Right forelimb (tissue), 1 donor: ENCODE measurements at places on chromosomes 13 and 19.

- no peak for DNase-seq
These were observed 130.8 kb downstream of the KL start for GRCh38 chr13:33146843-33147611.

DNA sequence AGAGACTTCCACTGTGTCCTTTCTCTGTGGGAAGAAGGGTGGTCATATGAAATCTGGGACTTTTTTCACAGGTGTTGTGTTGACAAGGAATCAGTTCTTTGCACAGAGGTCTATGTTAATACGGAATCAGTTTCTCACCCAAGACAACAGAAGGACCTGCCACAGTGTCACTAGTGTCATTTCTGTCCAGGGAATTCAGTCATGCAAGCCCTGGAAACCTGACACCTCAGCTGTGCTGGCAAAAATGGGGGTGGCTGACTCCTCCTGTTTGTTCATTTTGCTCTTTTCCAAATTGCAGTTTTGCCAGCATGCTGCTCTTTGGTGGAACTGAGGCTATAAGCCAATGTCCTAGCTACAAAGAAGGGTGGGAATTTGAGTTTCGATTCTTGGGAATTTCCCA lies 49.8 kb upstream of the ESD start:
- DNase-seq = no peak

DNA sequence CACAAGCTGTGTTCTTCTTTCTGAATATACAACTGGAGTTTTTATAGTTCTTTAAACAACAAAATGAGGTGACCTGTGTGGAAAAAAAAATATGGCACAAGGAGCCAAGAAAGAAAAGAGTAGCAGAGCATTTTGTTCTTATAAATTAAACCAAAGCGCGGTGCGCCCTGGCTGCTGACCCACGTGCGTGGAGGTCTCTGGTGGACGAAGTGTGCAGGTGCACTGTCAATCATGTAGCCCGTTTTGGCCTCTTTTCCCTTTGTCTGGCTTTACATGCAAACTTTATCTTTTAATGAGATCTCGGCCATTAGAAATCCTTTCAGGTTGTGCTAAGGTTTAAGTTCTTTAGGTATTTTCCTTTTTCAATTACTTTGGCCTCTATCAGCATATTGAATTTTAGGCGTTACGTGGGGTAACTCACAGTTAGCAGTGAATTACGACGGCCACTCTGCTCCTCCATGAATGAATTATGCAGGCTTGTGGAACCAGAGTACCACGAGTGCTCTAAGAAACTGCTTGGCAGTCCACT lies 443.9 kb upstream of the SLC10A2 start:
- DNase-seq = no peak

- no peak for DNase-seq
These were observed 4.5 kb upstream of the TIMM44 start for GRCh38 chr19:7947939-7948338.

DNA sequence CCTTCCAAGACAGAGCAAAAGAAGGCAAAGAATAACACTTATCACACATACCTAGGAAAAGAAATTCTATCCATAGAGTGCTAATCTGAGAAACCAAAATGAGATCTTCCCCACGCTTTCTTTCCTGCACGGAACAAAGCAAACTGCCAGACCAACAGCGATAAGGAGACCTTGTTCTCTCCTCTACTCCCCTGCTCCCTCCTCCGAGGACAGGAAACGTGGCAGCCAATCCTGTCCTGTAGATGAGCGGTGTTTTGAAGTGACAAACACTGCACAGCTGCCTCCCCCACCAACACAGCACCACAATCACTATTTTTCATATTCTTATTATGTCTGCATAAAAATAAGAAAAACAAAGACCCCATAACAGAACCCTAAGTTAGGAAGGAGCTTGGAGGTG lies 113.9 kb upstream of the IRS2 start:
- no peak for DNase-seq

DNA sequence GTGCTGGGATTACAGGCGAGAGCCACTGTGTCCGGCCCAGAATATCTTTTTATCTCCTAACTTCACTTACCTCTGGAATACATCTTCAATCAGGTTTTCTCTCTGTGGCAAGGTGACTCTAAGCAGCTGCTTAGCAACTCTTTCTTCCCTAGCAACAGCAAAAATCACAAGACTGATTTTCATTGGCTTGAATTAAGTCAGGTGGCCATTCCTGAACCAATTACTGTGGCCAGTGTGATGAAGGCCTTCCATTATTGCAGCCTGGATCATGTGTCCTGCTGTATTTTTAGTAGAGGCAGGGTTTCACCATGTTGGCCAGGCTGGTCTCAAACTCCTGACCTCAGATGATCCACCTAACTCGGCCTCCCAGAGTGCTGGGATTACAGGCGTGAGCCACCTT lies 9.0 kb upstream of the LTBP4 start:
- no peak for DNase-seq

DNA sequence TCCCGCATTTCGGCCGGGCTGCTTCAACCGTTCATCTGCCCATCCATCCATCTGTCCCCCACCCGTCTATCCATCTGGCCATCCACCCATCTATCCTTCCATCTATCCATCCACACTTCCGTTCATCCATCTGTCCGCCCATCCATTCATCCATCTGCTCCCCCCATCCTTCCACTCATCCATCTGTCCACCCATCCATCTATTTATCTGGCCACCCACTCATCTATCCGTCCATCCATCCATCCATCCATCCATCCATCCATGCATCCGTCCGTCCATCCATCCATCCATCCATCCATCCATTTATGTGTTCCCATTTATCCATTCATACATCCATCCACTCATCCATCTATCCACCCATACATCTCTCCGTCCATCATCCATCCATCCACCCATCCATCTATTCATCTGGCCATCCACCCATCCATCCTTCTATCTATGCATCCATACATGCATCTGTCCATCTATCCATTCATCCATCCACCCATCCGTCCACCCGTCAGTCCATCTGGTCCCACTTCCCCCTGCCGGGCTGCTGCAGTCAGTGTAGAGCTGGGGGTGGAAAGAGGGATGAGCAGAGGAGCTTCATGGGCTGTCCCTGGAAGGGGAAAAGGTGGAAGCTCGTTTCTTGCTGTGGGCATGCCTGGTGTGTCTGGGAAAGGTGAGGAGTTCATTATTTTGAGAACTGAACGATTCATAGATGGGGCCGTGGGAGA lies 722 bp downstream of the HSD11B1L start:
- DNase-seq = no peak

- DNase-seq = no peak
These were observed 3.6 kb upstream of the NFILZ start for GRCh38 chr19:8626842-8627241.

DNA sequence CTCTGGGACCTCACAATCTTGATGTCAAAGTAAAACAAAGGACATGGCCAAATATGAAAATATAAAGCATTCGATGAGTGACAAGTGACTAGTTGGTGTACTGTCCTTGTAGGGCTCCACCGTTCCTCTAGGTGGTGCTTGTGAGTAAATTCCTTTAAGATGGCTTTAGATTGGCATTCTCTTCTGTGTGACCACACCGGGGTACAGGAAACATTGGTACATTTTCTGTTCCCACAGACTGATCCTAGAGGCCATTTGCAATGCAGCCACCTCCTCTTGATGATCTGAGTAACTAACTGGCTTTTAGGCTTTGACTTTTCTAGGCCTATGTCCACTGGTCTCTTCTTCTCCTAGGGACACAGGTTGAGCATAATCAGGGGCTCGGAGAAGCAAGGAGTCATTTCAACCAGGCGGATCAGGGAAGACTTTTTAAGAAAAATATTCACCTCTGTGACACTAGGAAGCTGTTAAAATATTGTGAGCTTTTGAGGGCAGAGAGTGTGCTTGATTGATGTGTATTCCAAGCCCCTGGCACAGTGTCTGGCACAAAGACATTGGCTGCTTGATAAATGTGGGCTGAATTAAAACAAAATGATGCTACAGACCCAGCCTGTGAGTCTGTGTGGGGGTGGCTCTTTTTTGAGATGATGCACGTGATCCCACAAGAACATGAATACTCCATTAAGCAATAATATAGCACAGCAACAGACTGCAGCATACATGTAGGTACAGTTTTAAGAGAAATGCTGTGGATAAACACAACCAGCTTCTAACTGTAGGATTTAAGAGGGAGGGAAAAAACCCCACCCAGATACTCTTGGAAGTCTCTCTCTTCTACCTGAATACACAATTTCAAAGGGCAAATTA lies 21.0 kb downstream of the EPSTI1 start:
- DNase-seq = no peak

DNA sequence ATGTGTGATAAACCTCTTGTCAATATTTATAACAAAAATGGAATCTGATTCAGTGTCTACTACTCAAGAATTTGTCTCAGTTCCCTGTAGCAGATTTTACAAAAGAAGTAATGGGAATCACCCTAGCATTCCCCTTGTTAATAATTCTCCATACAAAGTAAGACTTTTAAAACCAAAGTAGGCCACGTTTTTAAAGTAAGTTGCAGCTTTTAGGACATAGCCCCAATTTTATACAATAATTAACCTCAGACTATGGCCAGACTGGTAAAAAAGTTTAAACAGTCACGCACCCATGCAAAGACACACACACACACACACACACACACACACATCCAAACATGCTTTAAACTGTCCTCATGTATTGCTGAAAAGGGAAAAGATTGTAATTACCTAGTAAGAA lies 589.9 kb downstream of the PCDH9 start:
- no peak for DNase-seq

- DNase-seq = no peak
These were observed 112.9 kb upstream of the IRS2 start for GRCh38 chr13:109899316-109899715.

- no peak for DNase-seq
These were observed 574 bp downstream of the SH3GL1 start for GRCh38 chr19:4399812-4400134.

DNA sequence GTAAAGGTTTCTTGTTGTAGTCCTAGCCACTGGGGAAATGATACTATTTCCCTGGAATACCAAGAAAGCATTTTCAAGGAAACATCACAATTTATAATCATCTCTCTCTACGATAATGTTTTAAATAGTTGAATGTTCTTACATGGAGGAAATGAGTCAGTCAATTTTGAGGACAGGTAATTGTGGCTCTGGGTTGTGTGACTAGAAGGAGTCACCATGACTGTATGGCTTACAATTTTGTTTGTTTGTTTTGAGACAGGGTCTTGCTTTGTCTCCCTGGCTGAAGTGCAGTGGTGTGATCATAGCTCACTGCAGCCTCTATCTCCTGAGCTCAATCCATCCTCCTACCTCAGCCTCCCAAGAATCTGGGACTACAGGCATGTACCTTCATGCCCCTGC lies 47.4 kb downstream of the COG3 start:
- DNase-seq = no peak

GRCh38 chr19:4477034-4477801 lies 5.1 kb downstream of the HDGFL2 start:
- DNase-seq = no peak

DNA sequence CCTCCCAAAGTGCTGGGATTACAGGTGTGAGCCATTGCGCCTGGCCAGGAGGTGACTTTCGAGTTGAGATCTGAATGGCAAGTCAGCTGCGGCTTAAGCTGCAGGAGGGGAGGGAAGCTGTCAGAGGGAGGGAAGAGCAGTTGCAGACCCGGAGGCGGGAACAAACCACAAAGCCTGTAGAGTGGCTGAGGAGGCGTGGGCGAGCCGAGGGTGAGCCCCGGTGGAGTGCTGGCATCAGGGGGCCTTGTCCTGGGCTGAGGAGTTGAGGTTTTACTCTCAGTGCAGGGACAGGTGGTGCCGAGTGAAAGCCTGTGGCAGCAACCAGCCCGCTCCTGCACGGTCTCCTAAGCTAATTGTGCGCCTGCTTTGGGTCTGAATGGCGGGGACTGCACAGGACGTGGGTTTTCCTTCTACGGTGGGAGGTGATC lies 24.2 kb downstream of the PPP1R37 start:
- no peak for DNase-seq

- DNase-seq = no peak
These were observed 3.6 kb downstream of the DYRK1B start for GRCh38 chr19:39830406-39830805.

GRCh38 chr13:66875264-66875663 lies 354.9 kb downstream of the PCDH9 start:
- DNase-seq = no peak

DNA sequence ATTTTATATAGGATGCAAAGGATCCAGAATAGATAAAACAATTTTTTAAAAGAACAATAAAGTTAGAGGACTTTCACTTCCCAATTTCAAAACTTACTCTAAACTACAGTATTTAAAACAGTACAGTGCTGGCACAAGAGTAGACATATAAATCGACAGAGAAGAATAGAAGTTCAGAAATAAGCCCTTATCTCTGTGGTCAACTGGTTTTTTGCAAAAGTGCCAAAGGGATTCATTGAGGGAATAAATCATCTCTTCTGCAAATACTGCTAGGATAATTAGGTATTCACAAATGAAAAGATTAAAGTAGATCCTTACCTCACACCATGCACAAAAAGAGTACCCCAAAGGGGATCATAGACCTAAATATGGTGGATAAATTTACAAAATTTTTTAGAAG lies 431.0 kb upstream of the HTR2A start:
- DNase-seq = no peak

DNA sequence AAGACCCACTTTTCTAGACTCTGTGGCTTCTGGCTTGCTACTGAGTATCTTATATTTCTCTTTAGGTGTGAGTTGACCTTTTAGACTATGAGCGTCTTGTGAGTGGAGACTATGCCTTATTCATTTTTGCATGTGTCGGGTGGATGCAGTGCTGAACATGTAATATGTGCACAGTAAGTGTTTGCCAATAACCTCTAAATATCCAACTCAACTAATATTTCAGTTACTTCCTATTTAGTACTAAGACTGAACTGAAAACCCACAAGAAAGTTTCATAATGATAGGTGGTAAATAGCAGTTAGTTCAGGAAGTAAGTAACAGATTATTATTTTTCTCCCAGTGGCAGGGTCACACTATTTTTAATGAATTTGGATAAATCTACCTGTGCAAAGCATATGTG lies 269.3 kb downstream of the KCNRG start:
- no peak for DNase-seq

DNA sequence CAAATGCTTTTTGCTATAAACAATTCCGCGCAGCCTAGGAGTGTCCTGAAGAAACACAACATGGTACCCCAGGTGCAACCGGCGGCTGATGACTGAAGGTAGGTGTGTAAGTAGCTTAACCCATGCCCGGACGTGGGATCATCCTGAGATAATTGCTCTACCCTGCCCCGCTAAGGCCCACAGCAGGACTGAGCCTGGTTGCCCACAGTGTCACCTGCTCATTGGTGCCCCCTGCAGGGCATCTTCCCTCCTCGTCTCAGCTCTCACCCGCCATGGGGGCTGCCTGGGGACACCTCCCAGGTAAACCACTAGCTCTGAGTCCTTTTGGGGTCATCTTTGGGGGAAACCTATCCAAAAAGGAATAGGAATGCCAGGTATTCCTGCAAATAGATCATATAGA lies 22.3 kb downstream of the TMEM161A start:
- peak; percentile 45 for DNase-seq
